ENCODE measurements at places on chromosomes 11 and 22. TPM values are rescaled to one million over a fixed set of nuclear protein-coding genes. Genes with fewer than 3 reads are reported as not detected.

MOV10L1 gene
- total RNA-seq: not detected

OR10G6 gene
- total RNA-seq: not detected

FGF19 gene
- total RNA-seq: not detected

ANGPTL5 gene
- total RNA-seq: 0.10 TPM

ELMOD1 gene
- total RNA-seq: under 0.01 TPM

BACE1 gene
- total RNA-seq: 1.9 TPM

DAGLA gene
- total RNA-seq: 0.94 TPM

GLB1L2 gene
- total RNA-seq: 0.42 TPM

GRK2 gene
- total RNA-seq: 185 TPM

KDM4D gene
- total RNA-seq: 0.42 TPM

PHF21A gene
- total RNA-seq: 33.2 TPM

NELL1 gene
- not detected for total RNA-seq

DMC1 gene
- 1.4 TPM for total RNA-seq

PLAAT2 gene
- total RNA-seq: not detected

C1QTNF5 gene
- total RNA-seq: not detected

OR56A5 gene
- not detected for total RNA-seq

OAF gene
- total RNA-seq: 13.3 TPM

MS4A14 gene
- 1.2 TPM for total RNA-seq

DRD2 gene
- 0.10 TPM for total RNA-seq

OR4C16 gene
- total RNA-seq: not detected

LYVE1 gene
- total RNA-seq: under 0.01 TPM

SCUBE2 gene
- not detected for total RNA-seq

APOL5 gene
- total RNA-seq: not detected

ST14 gene
- 11.4 TPM for total RNA-seq

RTCB gene
- total RNA-seq: 80.3 TPM

VSIG2 gene
- total RNA-seq: 0.42 TPM

SLN gene
- not detected for total RNA-seq

SSRP1 gene
- 22.7 TPM for total RNA-seq

GGT1 gene
- 8.8 TPM for total RNA-seq

Measured in mononuclear cell (primary cell).